ENCODE measurements at places on chromosomes 1 and 21.

DNA sequence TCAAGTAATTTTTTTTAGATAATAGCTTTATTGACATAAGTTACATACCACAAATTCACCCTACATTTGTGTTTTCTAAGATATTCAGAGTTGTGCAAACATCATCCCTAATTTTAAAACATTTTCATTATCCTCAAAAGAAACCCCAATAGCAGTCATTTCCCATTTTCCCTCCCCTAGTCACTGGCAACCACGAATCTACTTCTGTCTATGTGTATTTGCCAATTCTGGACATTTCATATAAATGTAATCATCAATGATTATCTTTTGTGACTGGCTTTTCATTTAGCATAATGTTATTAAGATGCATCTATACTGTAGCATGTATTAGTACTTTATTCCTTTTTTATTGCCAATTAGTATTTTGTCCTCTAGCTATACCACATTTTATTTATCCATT lies 88.8 kb upstream of the SLFNL1 start:
- DNase-seq: no peak

GRCh38 chr1:109252893-109253802 lies 3.8 kb downstream of the CELSR2 start:
- DNase-seq: no peak

DNA sequence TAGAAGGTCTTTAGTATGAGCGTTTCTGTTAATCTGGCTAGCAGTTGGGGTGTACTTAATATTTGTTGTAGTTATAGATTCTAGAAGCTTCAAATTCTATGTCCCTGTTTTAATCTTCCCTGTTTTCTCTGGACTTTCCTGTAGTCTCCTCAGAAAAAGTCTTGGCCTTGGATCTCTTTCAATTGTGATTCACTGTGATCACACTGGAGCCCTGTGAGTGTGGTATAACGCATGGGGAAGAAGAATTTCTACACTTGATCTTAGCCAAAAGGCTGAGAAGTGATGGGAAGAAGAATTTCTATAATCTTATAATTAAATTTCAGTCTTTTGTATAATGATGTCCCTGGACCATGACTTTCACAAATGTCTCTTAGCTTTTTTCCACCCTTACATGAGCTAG lies 36.7 kb upstream of the COP1 start:
- no peak for DNase-seq

DNA sequence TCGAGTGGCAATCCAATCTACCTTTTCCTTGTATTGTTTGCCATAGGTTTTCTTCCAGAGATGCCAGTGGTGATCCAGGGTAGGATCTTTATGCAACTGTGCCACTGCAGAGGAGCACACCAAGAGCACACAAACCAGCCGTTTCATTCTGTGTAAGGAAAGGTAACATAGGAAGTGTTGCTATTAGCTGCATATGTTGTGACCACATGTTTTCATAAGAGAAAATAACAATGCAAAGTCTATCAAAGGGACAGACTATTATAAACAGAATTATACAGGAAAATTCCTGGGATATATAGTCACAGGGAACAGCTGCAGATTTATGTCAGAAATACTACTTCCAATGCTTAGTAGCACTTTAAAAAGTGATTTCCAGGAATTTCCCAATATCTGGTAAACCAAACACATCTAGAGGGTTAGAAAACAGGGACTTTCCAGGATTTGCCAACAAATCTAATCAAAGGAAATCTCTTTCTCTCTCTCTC lies 919 bp downstream of the CTSS start:
- DNase-seq: no peak

DNA sequence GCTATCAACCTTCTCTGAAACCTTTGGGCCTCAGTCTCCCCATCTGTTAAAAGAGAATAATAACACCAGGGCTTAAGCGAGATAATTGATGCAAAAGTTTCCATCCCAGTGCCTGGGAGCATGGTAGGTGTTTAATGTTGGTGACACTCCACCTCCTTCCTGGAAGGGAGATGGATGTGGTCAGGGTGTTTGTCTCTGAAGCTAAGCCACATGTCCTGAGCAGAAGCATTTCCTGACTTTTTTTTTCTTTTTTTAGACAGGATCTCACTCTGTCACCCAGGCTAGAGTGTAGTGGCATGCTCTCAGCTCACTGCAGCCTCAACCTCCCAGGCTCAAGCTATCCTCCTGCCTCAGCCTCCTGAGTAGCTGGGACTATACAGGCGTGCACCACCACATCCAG lies 72.6 kb upstream of the HMGB4 start:
- no peak for DNase-seq

All from epithelial cell of prostate (primary cell).